ENCODE measurements at places on chromosomes 2 and 18.

GRCh38 chr2:167345559-167345958 is 457.3 kb downstream of the XIRP2 start:
- no peak for DNase-seq

GRCh38 chr2:8394569-8395359 is 287.1 kb upstream of the ID2 start:
- DNase-seq, result no peak

DNA sequence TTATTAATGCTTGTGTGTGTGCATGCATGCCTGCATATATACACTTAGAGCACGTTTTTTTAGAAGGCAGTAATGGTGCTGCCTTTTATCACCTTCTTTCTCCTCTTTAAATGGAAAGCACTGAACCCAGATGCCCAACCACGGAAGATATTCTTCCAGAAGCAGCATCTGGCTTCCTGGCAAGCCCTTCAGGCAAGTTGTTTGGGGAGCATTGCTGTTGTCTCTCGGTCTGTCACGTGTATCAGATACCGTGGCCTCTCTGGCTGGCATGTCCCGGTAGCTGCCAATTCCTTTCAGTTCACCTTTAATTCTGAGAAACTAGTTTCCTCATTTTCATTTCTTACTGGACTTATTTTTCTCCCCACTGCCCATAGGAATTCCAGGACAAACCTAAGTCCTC is 587.8 kb downstream of the ARHGAP15 start:
- DNase-seq, result no peak

DNA sequence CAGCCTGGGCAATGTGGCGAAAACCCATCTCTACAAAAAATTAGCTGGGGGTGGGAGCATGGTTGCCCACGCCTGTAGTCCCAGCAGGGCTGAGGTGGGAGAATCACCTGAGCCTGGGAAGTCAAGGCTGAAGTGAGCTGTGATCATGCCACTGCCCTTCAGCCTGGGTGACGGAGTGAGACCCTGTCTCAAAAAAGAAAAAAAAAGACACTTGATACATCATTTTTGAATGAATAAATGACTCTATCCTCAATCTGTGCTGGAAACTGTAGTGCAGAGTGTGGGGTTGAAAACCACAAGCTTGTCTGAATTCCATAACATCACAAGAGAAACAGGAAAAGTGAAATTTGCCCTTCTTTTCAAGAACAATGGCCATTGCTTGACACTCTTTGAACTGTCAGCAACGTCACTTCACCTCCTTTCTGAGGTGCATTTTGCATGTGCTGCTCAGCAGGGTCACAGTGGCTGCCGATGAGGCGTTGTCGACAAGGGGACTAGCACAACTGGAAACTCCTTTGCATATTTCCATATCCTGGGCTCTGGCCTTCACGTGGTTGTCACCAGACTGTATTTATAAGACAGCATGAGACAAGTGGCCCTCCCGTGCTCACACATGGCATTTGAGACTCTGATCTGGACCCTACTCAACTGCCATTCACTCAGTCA is 54.2 kb downstream of the DDX1 start:
- no peak for DNase-seq

DNA sequence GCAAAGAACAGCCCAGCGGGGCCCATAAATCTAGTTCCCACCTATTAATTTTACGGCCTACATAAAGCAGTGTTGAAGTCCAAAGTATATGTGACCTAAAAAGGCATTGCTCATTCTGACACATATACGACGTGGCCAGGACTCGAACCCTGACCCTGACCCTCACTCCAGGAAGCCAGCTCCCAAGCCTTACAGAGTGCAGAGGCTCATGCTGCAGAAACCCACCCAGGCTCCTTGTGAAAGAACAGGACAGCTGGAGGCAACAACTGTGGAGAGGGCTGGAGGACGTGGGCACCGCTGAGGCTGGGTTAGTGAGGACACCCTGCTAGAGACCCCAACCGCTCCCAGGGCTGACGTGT is 221.6 kb downstream of the CYP26B1 start:
- no peak for DNase-seq

DNA sequence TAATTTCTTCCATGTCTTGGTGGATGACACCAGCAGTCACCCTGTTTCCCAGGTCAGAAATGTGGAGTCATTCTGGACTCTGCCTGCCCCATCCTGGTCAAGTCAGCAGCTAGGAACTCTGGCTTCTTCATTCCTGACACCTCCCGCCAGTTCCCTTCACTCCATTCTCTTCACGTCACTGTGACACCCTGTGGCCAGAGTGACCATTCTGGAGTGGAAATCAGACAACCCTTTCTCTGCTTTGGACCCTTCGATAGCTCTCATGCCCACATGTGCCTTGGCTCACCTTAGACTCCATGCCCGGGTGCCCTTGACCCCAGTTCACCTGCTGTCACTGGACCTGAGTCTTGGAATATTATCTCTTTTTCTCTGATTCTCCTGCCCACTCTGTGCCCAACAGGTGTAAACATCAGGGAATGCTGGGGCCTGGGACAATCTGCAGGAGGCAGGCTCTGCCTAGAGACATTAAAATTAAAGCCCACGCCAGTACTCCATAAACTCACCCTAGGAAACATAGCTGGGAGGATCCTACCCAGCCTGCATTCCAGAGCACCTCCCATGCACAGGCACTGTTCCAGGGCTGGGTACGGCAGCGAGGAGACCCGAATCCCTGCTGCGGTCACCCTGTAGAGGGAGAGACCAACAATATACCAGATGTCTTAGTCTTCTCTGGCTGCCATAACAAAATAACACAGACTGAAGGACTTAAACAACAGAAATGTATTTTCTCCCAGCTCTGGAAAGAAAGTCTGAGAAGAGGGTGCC is 41.1 kb upstream of the FAHD2A start:
- no peak for DNase-seq

- no peak for DNase-seq
These were observed 180.6 kb downstream of the MREG start for GRCh38 chr2:215832791-215833190.

GRCh38 chr2:134347756-134348155 is 93.9 kb downstream of the MGAT5 start:
- DNase-seq, result no peak

DNA sequence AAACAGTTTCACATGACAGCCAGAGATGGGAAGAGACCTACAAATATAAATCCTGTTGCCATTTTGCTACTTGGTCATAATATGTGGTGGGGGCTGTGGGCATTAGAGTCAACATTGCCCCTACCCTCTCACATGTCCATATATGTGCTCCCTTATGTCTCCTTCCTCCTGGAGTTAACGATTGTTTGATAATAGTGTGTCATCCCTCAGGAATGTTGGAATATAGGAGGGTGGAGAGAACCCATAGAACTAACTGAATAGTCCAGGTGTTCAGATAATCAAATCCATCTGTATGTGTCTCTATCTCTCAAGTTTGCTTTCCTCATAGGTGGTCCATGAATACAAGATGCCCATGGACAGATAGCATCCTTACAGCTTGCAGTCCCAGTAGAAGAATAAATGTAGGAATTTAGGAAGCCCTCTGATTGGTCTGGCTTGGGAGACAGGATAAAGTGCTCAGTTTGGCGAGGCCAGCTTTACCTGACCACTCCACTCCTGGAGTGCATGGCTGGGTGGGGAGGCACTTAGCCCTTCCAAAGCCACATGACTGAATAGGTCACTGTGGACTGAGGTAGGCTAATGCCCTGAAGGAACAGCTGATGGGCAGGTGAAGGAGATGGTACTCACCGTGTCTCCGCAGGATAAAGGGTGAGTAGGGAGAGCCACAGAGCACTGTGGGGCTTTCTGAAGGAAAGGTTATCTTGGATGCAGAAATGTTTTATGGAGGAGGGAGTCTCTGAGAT is 166.9 kb downstream of the CDCA7 start:
- DNase-seq, result no peak

DNA sequence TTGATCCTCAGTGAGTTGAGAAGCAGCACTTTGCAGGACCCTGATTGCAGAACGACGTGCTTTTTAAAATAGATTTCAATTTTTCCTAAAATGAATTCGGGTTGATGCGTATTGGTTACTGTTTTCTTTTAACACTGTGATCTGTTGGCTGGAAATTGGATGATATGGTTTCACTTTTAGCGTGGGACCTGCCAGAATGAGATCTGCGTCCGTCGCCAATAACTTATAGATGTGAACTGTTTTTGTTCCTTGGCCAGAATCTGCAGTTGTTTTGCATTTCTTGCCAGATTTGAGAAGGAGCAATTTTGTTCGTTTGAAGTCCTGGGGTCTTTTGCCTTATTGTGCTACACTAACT is 703 bp downstream of the UGGT1 start:
- no peak for DNase-seq

DNA sequence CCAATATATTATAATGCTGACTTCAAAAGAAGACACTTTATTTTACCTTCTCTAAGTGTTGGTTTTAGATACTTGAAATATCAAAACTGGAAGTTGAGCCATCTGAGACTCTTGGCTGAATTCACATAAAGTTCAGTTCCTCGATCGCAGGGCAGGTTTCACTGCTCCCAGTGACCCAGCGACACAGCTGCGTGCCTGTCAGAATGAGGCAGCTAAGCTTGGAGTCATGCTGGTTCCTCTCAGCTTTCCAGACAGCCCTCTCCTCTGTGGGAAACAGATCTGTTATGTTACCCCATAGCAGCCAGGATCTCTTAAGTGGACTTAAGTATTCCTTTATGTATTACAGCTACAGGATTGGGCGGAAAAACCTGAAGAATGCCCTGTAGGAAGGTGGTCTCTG is 142.8 kb upstream of the ALPP start:
- no peak for DNase-seq

- no peak for DNase-seq
These were observed 68.9 kb upstream of the STPG4 start for GRCh38 chr2:47223980-47224379.

DNA sequence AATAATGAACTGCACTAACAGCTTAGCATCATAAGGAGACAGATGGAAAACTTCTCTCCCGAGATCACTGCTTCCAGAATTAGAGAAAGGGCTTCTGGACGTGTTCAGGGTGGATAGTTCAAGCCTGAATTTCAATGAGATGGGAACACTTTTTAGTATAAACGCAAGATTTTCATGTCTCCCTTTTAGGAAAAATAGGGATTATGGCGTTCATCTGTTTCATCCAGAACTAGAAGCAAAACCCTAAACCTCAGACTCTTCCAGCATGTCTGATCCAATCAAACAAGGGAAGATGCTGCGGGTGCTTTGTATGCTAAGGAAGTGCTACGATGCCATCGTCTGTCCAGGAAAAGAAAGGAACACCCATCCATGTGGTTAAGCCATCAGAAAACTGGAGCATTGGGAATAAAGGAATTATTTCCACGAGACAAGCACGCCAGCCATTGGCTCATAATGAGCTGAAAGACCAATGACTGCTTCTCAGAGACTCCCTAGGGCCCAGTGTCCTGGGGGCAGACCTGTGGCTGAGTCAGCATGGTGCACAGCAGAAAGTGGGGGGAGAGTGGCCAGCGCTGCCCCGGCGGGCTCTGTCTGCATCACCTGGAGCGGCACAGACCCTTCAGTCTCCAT is 65.9 kb upstream of the AFF3 start:
- DNase-seq, result no peak
